Activated CD8-positive, alpha-beta T cell treated with anti-CD3 and anti-CD28 coated beads for 36 hours (primary cell): ENCODE measurements at places on chromosomes 13 and 19. TPM values are rescaled to one million over a fixed set of nuclear protein-coding genes. Genes with fewer than 3 reads are reported as not detected.

DNA sequence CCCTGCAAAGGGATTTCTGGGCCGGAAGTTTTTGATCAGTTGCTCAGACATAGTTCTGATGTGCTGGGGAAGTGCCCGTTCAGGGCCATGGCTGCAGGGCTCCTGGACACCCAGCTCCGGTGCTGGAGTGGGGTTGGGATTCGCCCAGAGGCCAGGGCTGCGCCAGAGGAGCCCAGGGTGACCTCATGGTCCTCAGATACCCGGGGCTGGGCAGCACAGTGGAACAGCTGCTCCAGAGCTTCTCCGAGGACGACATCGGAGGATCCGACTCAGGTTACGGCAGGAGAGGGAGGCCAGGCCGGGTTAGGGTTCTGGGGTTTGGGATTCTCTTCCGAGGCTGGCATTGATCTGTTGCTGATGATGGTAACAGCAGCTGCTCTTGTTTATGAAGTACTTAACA, 20.9 kb downstream of the CARM1 start:
- DNase-seq = no peak

The LINGO3 gene
- 0.27 TPM for total RNA-seq

DNA sequence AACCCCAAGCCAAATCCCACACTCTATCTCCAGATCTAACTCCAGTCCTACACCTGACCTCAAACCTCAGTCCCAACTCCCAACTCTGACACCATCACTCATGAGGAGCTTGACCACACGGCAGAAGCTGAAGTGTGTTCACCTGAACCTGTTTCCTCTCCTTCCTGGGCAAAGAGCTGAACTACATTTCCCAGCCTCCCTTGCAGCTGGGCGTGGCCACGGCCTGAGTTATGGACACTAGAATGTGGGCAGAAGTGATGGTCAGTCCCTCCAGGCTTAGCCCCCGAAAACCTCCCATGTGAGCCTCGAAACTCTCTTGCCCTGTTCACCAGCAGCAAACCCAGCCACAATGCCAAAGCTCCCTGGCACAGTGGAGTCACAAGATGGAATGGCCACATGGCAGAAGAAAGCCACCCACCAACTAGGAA, 19.5 kb upstream of the MEIS3 start:
- no peak for DNase-seq

The ZNF345 gene
- total RNA-seq = 5.1 TPM

DNA sequence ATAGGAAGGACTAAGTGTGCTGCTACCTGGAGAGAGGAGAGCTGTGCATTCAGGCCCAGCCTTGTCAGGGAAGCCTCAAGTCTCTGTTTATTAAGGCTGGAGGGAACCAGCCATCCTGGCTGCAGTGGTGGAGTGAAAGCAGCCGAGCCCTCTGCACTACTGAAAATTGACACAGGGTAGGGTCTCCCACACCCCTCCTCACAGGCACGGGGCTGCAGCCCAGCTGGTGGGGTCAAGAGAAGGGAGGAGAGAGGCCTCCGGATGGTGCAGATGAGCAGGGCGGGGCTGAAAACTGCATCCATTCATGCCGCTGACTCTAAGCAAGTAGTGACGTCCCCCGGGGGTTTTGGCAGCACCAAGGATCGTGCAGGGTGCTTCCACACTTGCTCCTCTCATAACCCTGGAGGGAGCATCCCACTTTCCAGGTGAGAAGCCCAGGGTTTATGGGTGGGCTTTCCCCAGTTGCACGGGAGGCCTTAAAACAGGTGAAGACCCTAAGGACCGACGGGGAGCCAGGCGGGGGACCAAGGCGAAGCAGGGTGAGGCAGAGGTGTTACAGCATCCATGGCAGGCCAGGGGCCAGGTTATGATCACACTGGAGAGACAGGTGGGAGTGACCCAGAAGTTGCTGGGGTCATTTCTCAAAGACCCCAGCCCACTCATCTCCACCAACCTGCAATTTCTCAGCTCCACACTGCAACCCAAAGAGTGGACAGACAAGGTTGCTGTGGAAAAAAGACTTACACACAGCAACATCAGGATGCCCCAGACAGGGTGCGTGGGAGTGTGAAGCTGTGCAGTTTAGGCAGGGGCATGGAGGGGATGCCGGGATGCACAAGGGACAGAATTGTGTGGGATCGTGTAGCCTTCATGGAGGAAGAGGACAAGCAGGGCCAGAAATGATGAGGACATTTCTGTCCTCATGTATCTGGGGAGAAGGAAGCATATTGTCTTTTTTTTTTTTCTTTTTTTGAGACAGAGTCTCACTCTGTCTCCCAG, 36.8 kb downstream of the VSTM2B start:
- DNase-seq = no peak

DNA sequence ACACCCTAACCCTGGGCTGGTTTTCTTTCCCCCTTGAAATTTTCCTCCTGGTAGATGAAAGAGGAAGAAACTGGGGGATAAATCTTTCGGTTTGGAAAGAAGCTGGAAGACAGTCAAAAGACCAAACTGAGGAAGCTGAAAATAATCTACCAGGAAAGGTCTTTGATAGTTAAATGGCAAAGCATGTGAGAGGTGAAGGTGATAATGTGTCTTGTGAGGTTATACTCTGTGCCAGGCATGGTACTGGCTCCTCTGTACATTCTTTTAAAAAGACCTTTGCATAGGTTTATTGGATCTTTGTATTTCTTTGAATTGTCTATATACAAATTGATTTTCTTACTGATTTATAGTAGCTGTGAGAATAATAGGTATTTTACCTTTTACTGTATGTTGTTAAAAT, 98.6 kb downstream of the FREM2 start:
- DNase-seq = no peak

GRCh38 chr13:38494445-38494844, 144.8 kb downstream of the UFM1 start:
- DNase-seq = no peak

GRCh38 chr13:98957731-98958442, 20.0 kb downstream of the DOCK9 start:
- no peak for DNase-seq

The NLRP4 gene
- total RNA-seq = not detected

The SHISA7 gene
- not detected for total RNA-seq

The FGF22 gene
- 0.16 TPM for total RNA-seq
